ENCODE measurements at places on chromosomes 6 and 20.

GRCh38 chr6:156564127-156564806, 212.9 kb upstream of the ARID1B start:
- DNase-seq = peak; percentile 71

GRCh38 chr20:40016392-40016791, 672.6 kb downstream of the MAFB start:
- DNase-seq = no peak

DNA sequence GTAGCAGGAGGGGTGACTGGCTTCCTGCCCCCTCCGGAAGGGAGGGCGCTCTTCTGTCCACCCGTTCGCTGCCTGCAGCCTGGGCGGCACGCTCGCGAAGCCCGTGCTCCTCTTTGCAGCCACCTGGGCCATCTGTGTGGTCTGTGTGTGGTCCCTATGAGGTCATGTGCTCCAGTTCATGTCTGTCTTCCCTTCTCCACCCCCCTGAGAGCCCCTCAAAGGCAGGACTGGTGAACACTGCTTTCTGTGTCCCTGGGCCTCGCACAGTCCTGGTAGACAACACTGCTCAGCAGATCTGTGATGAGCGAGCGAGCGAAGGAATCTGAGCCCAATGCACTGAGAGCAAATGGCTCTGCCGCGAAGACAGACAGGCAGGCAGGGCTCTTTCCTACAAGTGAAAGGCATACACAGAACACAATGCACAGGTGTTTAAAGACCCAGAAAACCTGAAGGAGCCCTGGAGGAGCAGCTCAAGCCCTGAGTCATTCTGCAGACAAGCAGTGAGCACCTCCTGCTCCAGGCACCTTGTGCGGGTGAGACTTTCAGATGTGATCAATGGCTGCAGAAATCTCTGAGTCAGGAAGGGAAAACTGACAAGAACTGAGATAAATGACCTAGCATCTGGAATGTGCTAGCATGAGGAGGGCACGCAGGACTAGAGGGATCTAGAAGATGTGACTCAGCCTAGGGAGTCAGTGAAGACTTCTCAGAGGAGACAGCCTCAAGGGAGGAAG, 27.1 kb downstream of the PPP1R3G start:
- DNase-seq = no peak

DNA sequence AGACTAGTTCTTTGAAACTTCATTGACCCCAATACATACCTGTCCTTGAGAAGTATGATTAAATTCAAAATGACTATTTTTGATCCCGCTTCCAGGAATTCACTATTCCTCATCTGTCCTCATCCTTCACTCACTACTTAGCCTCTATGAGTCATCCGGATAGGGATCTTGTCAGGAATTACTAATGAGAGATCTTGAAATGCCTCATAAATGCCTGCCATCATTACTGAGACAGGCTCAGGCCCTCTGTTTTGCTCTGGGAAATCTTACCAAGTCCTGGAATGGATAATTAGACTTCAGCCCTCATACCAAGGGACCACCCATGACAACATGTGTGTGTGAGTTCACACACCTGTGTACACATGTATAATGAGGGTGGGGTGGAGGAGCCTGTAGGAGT, 2.8 kb upstream of the CYP24A1 start:
- DNase-seq = no peak

- DNase-seq = no peak
Measured at GRCh38 chr6:5025911-5026819, 22.3 kb upstream of the RPP40 start.

DNA sequence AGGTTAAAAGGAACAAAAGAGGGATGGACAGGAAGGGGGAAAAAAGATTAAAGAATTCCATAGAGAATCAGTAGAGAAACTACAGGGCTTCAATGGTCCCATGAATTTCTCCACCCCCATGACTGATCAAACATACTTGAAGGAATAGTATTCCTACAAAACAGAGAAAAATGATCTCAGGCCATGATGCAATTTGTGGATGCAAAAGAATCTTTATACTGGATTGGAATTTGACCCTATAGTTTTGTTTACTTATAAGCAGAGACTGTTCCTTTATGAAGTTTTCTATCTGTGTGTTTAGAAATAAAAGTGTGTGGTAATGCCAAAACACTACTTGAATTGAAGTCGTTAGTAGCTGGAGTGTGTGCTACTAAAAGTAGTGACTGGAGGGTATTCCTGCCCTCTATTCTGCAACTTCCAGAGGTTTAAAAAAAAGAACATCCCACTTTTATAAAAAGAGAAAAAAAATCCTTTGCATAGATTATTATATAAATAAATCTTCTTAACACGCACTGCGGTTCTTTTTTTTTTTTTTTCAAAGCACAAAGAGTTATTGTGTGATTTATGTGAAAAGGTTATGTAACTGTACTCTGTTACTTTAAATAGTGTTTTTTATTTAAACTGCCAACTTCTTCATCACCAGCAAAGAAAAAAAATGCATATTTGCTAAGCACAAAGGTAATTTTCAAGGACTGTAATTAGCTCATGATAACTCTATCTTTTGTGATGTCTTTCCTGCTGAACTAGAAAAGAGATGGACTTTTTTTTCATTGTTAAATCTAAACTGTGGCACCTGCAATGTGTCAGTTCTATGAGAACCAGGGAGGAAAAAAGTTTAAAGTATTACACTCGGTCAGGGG, 214.5 kb upstream of the CITED2 start:
- no peak for DNase-seq

- no peak for DNase-seq
Measured at GRCh38 chr6:8180327-8181159, 78.2 kb upstream of the EEF1E1 start.

All from activated CD4-positive, alpha-beta T cell treated with anti-CD3 and anti-CD28 coated beads, Interleukin-2, amount 10 ng/mL, durations not matched to agents 7 days and 5 days (primary cell).